Muscle of arm (tissue), 14 donors: ENCODE measurements at places on chromosomes 12 and 14.

DNA sequence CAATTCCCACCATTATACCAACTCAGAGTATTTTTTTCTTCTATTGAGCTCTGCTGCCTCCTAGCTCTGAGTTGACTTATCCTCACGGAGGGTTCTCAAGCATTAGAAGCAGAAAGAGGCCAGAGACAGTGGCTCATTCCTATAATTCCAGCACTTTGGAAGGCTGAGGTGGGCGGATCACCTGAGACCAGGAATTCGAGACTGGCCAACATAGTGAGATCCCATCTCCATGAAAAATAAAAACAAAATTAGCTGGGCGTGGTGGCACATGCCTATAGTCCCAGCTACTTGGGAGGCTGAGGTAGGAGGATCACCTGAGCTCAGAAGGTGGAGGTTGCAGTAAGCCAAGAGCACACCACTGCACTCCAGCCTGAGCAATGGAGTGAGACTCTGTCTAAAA is 21.0 kb downstream of the HPD start:
- DNase-seq, result no peak

- DNase-seq, result no peak
Observed at GRCh38 chr12:66065150-66065549, 65.4 kb downstream of the LLPH start.

GRCh38 chr12:107533218-107533617 is 152.4 kb upstream of the PWP1 start:
- no peak for DNase-seq

DNA sequence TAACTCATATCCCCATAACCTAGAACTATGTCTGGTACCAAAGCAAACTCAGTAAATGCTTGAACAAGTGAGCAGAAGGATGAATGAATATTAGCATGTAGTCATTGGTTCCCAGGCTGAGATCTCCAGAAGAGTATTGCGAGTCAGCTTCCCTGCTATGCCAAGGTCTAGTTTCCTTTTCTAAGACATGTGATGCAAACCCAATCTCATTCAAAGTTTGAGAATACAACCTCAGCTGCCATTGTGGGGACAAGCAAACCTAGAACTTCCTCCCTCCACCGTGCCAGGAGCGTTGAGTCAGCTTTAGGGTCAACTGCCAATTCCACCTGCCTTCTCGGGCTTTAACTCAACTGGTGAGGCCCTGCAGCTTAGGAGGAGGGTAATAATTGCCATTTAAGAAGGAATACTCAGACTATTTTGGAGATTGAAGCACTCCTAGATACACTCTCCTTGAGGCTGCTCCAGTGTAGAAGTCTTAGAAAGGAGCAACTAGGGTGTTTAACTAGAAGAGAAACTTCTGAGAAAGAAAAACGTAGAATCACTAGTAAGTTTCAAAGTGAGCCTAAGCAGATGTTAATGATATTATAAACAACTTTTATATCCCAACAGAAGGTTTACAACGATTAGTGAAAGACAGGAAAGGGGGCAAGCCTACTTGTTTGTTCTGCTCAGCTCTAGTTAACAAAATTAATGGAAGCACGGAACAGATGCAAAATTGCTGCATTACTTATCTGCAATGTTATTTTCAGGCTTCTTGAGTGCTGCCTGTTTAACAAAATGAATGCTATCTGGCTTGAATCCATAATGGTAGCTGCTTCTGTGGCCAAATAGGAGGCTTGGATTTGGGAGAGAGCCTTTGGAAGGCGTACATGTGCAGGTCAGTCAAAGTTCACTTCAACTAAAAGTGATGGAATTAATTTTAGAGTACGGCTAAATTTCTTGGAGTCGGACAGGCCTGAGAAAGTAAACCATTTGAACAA is 96.9 kb downstream of the HELB start:
- peak; percentile 38 for DNase-seq

- DNase-seq, result no peak
Observed at GRCh38 chr12:83801972-83802371, 1110.6 kb downstream of the SLC6A15 start.

DNA sequence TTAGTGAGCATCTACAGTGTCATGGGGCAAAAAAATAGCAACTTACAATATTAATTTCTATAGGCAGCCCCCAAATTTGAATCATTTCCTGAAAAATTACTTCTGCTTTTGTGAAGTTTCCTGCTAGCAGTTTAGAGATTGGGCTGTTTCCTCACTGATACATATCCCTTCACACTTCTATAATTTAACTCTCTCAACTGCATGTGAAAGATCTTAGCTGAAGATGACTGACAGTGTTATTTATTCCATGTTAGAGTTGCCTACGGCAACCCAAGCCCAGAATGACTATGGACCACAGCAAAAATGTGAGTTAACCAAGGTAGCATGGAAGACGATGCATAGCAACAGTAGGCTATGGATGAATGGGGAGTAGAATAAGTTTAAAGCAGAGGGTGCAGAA is at the start of gene KLRG1:
Gene KLRG1 (plus strand): TSS at position 134 of the 400 bp plus-strand sequence. CDS start 90 bp downstream, at position 224.
- no peak for DNase-seq

DNA sequence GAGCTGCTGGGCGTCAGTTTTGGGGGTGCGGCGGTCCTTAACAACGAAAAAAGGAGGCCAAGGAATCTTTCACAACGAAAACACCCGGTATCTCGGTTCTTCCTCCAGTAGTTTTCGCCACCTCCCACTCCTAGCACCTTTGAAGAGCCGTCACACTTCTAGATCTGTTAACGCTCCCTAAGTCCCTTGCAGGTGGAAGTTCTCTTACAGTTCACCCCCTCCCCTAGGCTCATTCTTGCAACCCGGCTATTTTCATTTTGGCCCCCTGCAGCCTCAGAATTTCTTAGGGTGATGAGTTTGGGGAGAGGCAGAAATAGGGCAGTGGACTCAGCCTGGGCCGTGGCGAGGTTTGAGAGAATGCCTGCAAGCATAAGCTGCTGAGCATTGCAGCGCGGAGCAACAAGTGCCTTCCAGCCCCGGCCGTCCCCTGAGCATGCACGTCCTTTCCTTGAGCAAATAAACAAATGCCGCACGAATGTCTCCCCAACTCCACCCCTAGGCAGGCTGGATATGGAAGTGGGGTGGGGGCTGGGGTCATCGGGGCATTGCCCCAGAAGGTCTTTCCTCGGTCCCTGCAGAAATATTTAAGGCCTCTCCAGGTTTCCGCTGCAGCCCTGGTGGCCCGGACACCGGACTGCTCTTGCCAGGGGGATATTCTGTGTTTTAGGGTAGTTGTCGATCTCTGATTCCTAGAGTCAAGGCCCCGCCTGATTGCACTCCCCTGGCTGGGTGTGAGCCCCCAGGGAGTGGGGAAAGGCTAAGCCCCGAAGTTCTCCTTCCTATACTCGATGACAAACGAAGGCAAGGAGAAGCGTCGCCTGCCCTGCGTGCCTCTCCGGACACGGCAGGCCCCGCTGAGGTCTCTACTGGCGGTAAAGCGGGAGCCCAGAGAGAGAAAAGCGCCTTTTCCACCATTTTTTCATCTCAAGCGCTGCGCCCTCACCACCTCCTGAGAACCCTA is 1.6 kb downstream of the RFX4 start:
- DNase-seq, result no peak

DNA sequence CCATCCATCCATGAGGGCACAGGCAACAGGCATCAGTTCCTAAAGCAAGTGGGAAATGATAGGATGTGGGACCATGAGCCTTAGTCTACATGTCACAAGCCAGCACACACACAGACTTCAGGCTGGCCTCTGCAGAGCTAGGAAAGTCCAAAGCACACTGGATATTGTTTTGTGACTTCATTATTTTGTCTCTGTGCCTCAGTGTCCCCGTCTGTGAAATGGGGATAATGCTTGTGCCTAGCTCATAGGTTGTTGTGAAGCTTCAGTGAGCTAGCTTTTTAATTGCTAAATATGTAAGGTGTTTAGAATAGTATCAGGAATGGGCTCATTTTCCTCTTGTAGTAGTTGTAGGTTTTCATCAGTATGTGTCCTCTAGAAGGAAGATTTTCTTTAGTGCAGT is 27.0 kb upstream of the PLEK2 start:
- no peak for DNase-seq

- DNase-seq, result peak; percentile 71
Observed at GRCh38 chr12:121872546-121873215, 14.0 kb upstream of the HPD start.

GRCh38 chr12:1584326-1584725 is 10.1 kb downstream of the FBXL14 start:
- no peak for DNase-seq

DNA sequence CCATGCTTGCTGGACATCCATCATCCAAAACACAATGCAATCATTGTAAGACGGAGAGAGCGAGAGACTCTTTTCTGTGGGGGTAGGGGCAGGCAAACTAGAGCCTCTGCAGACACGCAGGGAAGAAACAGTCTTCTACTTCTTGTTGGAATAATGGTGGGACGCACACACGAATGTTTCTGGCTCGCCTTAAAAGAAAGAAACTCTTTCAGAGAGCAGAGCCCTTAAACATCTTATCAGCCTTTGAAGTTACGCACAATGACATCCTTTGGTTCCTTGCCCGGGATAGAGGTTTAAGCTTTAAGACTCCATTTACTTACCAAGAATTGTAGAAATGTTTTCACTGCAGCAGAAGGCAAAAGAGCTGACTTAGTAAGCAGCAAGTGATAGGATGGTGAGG is 133.8 kb upstream of the FOXN3 start:
- no peak for DNase-seq

GRCh38 chr14:66543996-66544395 is 36.0 kb downstream of the GPHN start:
- DNase-seq, result no peak

DNA sequence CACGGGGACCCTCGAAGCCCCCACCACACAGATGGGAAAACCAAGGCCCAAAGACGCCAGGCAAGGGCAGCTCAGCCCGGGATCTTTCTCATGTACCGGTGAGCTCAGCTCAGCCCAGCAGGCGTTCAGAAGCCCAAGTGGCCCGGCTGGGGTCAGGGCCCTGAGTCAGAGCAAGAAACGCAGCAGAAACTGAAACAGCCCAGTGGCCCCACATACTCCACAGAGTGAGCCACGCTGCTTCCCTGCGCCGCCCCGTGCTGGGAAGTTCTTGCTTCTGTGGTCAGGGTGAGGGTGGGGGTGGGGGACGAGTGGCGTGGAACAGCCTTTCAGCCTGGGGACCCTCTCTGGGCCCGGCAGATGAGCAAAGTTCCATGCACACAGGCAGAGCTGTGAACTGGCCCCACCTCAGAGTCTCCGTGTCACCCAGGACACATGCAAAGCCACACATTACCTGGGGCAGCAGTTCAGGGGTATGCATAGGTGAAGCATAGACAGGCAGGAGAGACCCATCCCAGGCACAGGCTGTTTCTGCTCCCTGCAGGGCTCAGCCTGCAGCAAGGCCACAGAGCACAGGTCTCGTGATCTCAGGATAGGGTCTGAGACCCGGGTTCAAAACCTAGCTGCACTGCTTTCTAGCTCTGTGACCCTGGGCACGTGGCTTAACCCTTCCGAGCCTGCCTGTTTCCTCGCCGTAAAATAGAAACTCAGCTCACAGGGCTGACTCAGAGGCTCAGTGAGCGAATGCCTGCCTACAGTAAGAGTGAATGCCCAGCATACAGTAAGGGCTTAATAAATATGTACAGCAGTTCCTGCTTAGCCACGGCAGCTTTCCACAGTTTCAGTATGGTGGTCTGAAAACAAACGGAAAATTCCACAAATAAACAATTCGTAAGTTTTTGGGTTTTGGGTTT is 21.6 kb downstream of the NCOR2 start:
- DNase-seq, result no peak

GRCh38 chr12:117797202-117797601 is 171.6 kb downstream of the KSR2 start:
- DNase-seq, result no peak

DNA sequence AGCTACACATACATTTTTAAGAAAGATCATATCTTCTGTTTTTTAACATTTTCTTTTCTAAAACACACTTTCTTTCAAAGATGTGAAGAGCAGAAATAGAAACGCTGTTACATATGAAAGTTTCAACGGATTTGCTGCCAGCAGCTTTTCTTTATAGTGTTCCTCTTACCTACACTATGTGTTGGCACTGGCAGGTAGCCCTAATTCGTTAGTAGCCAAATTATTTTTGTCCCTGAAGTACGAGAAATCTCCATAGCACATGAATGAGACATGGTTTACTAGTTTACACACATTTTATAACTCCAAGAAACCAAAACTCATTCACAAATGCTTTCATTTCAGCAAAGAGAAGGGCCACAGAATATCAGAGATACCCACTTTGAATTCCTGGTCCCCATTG is 6.6 kb downstream of the SOX5 start:
- no peak for DNase-seq

DNA sequence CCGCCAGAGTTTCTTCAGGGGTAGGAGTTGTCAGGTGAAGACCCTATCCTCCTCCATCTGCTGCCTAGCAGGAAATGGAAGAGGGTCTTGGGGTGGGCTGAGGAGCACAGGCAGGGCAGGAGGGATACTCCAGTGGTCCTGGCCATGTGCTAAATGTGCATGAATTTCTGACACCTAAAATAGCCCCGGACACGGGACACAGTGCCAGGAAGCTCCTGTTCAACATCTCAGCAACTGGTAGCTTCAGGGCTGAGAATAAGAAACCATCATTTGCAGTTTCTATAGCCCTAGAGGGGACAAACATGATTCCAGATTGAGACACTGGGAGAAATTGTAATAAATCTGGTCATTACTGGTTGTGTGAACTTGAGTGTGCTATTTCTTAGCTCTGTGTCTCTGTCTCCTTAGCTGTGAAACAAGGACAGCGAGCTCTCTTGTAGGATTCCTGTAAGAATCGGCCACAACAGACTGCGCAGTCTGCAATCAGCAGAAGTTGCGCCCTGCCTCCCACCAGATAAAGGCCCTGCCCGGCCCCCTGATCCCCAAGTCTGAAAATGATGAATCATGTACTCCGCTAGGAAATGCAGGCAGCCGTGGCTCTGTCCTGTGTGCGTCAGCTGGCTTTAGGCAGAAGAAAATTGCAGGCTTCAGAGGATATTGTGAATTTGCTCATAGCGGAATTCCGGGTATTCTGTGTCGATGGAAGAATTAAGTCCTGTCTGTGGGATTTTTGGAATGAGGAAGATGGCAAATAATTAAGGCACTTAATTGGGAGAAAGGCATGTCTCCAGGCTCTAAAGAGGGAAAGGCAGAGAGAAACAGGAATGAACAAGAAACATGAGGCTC is 35.2 kb upstream of the MEG3 start:
- peak; percentile 29 for DNase-seq

- DNase-seq, result no peak
Observed at GRCh38 chr14:56505361-56505760, 74.2 kb upstream of the TMEM260 start.

GRCh38 chr12:16347391-16348298 is at the start of gene MGST1:
TSS of gene MGST1 (plus strand) at chr12:16347645. CDS start at chr12:16354253, 6,608 bp downstream.
- peak; percentile 46 for DNase-seq

GRCh38 chr12:57145460-57146059 is 1.9 kb downstream of the LRP1-AS start:
- DNase-seq, result no peak

GRCh38 chr12:116687888-116688287 is 50.0 kb downstream of the SPRING1 start:
- no peak for DNase-seq

GRCh38 chr12:31568498-31568897 is 22.4 kb downstream of the DENND5B start:
- no peak for DNase-seq

DNA sequence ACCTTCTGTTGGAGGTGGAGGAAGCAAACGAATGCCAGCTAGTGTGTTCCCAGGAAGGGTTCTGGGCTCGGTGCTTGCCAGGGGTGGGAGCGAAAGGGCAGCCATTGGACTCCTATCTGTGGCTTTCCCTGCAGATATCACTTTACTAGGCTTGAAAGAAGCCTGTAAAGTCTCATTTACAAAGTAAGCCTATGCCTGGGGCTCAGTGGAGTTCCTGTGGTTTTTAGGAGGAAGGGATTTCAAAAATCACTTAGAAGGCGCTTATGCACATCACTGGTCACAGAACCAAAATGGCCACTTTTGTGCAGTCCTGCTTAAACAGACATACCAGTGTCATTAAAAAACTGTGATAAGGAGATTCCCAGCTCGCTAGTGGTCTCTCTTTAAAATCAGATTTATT is 22.7 kb downstream of the CLMN start:
- no peak for DNase-seq
